CD8-positive, alpha-beta memory T cell (primary cell): ENCODE measurements at places on chromosomes 1 and 21. TPM values are rescaled to one million over a fixed set of nuclear protein-coding genes. Genes with fewer than 3 reads are reported as not detected.

GRCh38 chr1:199858856-199859255 is 168.7 kb upstream of the NR5A2 start:
- no peaks in the 10 kb centered on the region for H3K27me3 ChIP-seq
- no peak overlapping the region for H3K4me3 ChIP-seq
- no peaks in the 10 kb centered on the region for H3K36me3 ChIP-seq
- no peaks in the 10 kb centered on the region for H3K4me1 ChIP-seq
- H3K27ac ChIP-seq: no peak overlapping the region
- no peak for DNase-seq

DNA sequence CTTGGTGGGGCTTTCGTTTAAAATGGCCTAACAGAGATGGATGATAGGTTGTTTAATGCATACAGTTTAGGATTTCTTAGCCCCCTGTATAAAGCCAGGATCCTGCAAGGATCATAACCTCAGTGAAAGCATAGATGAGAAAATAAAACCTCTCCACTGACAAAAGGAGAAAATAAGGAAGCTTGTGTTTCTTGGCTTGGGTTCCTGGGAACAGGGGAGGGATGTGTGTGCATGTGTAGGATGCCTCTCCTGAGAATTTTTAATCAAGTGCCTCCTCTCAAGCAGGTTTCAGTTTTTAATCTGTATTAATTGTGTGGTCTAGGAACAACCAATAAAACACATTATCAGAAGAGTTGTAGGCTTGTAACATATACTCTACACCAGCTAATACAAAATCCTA is 26.1 kb downstream of the PRKACB start:
- H3K4me1 ChIP-seq: peaks cover 34% of the 10 kb centered on the region
- no peaks in the 10 kb centered on the region for H3K36me3 ChIP-seq
- H3K27me3 ChIP-seq: no peaks in the 10 kb centered on the region
- DNase-seq: no peak

DNA sequence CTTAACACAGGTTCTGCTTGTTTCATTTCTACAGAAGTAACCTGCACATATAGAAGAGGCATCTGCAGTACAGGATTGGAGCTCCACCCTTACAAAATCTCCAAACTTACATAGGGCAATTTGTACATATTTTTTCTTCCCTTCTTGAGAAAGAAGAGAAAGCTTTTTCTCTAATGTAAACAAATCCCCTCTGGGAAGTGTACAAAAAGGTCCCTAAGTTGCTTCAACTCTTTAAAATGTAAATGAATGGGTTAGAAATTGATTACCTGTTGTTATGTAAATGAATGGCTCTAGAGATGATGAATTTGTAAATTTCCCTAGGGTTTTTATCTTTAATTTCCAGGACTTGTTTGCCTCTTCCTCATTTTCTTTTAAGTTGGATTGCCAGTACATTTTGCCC is 1183.7 kb downstream of the MRPL39 start:
- no peaks in the 10 kb centered on the region for H3K4me1 ChIP-seq
- no peaks in the 10 kb centered on the region for H3K36me3 ChIP-seq
- H3K27me3 ChIP-seq: no peaks in the 10 kb centered on the region
- DNase-seq: no peak
- no peak overlapping the region for H3K4me3 ChIP-seq

DNA sequence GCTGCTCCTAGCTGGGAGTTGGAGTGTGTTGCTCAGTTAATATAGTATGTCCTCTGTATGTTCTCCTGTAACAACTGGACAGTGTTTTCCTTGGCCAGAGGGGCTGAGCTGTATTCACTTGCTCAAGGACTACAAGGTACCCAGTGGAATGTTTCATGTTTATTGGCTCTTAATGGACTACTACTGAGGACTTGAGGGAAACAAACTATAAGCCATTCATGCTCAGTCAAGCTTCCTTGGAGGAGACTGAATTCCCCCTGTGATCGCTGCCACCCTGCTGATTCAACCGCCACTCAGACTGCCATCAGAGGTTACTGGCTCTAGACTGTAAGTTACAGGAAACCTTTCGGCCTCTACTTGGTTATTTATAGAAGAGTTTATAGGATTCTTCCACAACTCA is 166.6 kb downstream of the ZC3H11B start:
- H3K27me3 ChIP-seq: no peaks in the 10 kb centered on the region
- H3K27ac ChIP-seq: no peak overlapping the region
- no peak for DNase-seq
- no peaks in the 10 kb centered on the region for H3K36me3 ChIP-seq
- H3K4me3 ChIP-seq: no peak overlapping the region

GRCh38 chr1:87600854-87601253 is 272.2 kb downstream of the LMO4 start:
- H3K36me3 ChIP-seq: no peaks in the 10 kb centered on the region
- H3K4me3 ChIP-seq: no peak overlapping the region
- no peaks in the 10 kb centered on the region for H3K4me1 ChIP-seq
- no peak for DNase-seq

DNA sequence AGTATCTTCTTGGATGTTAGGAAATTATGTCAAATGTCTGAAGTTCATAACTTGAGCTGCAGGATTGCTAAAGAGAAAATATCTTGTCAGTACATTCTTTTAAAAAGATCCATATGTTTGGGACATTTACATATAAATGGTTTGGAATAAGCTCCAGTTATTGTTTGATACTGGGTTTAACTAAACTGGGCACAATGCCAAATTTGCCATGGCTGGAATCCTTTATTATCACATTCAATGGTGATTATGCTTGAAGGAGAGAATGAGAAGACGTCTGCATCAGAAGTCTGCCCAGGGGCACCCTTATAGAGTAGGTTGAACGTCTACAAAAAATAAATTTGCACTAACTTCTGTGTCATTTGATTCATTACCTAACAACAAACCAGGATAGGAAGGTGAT is 652.5 kb downstream of the AMY1C start:
- no peaks in the 10 kb centered on the region for H3K27me3 ChIP-seq
- DNase-seq: no peak
- no peaks in the 10 kb centered on the region for H3K36me3 ChIP-seq
- H3K27ac ChIP-seq: no peak overlapping the region

GRCh38 chr1:192418552-192419285 is 101.9 kb downstream of the RGS21 start:
- H3K4me1 ChIP-seq: no peaks in the 10 kb centered on the region
- H3K27ac ChIP-seq: no peak overlapping the region
- H3K27me3 ChIP-seq: no peaks in the 10 kb centered on the region
- H3K36me3 ChIP-seq: no peaks in the 10 kb centered on the region

DNA sequence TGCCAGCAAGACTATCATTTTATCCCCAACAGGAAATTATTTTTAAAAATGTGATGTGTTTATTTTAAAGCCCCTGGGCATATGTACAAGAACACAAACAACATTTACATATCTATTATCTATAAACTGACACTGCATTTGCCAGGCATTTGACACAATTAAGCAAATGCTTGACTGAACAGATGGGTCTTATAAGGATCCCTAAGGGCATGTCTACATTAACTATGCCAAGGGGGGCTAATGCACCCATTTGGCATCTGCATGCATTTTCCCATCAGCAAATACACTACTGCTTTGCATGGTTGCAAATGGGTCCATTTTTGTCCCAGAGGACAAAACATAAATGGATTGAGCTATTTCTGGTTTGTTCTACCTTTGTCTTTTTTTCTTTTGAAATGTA is 884.8 kb upstream of the B3GALT2 start:
- no peaks in the 10 kb centered on the region for H3K36me3 ChIP-seq
- H3K4me1 ChIP-seq: no peaks in the 10 kb centered on the region
- no peak overlapping the region for H3K4me3 ChIP-seq
- H3K27ac ChIP-seq: no peak overlapping the region
- DNase-seq: no peak
- H3K27me3 ChIP-seq: no peaks in the 10 kb centered on the region

Gene ACKR1
- total RNA-seq: not detected

Gene GBP2
- total RNA-seq: 165 TPM

Gene U2AF1
- 15.0 TPM for total RNA-seq

Gene GUCA2B
- total RNA-seq: not detected
